GM04503 (cell line): ENCODE measurements at places on chromosomes 5 and 9.

GRCh38 chr5:172141949-172142319 lies 46.1 kb downstream of the STK10 start:
- no peak for DNase-seq

- peak; percentile 69 for DNase-seq
Observed at GRCh38 chr5:168793841-168794837, 215.0 kb upstream of the PANK3 start.

GRCh38 chr5:163893281-163893680 lies 387.9 kb downstream of the MAT2B start:
- no peak for DNase-seq

DNA sequence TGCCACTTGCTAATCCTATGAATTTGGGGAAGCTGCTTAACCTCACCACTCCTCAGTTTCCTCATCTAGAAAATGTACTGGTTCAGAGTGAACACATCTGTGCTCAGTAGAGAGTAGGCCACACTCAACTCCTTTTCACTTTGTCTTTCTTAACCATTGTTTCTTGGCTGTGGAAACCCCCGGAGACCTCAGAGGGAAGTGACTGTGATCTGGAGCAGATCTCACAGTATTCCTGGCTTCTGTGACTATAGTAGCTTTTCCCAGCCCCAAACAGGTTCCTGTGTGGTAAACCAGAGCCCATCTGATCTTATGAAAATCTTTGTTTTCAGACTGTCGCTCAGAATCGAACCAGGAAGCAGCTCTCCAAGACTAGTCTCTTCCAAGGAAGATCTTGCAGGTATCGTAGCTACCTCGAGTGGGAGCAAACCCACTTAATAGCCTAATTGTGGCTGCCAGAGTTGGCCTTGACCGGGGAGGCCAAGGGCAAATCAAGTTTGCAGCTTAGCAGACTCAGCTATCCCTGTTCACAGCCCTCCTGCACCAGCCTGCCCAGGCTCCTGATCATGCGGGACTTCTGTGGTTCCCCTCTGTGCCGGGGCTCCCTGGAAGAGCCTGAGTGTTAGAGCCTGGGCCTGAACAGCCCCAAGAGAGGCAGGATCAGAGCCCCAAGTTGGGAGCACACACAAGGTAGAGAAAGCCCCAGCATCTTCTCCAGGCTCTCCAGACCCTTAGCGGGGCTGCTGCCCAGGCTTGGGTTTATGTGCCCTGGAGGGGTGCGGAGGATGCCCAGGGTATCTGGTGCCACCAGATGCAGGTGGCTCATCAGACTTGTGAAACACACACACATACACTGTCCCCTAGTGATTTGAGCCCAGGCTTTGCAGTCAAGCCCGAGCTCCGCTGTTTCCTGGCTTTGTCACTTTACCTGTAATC lies 52.2 kb upstream of the ANGPTL2 start:
- no peak for DNase-seq

GRCh38 chr9:6633378-6633777 lies 12.2 kb downstream of the GLDC start:
- DNase-seq = no peak

DNA sequence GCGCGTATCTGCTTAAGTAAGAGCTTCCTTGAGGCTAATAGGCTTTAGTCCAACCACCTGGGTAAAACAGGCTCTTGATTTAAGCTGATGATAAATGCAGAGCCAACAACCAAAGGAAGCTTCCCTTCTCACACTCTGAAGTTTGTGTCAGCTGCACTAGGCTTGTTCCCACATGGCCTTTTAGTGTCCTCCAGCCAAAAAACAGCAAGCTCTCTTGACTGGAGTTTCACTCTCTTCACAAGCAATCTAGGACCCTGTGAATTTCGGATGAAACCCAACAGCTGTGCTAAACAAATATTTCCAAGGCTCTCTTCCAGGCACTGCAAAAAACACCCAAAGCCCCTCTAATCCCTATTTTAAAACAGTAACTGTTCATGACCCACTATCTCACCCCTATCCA lies 63.9 kb downstream of the SAXO1 start:
- DNase-seq = no peak

- no peak for DNase-seq
Observed at GRCh38 chr9:94779693-94780290, 53.3 kb downstream of the AOPEP start.

DNA sequence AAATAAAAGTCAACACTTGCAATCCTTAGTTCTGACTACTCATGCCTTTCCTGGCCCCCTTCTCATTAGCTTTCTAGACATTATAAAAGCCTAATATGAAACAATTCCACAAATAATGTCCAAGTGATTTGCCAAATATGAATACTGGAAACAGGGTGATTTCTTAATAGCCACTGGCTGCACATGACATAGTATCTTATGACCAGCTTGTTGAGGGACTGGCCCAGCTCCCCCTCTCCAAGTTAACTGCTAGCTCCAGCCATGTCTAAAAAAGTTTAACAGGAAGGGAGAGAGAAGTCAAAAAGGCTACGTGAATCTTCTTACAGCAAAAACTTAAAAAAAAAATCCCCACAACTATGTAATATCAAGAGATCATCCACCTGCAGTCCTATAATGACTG lies 1.5 kb downstream of the CERT1 start:
- DNase-seq = no peak

DNA sequence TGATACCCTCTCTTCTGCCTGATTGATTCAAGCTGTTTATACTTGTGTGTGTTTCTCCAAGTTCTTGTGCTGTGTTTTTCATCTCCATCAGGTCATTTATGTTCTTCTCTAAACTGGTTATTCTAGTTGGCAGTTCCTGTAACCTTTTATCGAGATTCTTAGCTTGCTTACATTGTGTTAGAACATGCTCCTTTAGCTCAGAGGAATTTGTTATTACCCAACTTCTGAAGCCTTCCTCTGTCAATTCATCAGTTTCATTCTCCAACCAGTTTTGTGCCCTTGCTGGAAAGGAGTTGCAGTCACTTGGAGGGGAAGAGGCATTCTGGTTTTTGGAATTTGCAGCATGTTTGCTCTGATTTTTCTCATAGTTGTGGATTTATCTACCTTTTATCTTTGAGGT lies 126.2 kb upstream of the FTMT start:
- no peak for DNase-seq

DNA sequence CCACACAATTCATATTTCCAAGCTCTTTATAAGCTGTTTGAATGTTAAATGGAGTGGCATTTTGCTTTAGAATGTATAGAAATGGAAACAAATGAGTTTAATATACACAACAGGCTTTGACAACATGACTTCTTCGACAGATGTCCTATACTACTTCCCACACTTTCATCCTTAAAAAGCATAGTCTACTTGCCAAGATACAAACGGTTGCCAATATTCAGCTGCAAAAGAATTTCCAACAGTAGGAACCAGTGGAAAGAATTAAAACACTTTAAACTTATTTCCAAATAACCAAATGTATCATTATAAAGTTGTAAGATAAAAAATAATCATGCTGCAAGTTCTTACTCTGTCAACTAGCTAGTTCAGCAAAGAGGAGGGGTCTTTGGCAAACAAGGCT lies 456.4 kb downstream of the PDE4D start:
- DNase-seq = no peak

DNA sequence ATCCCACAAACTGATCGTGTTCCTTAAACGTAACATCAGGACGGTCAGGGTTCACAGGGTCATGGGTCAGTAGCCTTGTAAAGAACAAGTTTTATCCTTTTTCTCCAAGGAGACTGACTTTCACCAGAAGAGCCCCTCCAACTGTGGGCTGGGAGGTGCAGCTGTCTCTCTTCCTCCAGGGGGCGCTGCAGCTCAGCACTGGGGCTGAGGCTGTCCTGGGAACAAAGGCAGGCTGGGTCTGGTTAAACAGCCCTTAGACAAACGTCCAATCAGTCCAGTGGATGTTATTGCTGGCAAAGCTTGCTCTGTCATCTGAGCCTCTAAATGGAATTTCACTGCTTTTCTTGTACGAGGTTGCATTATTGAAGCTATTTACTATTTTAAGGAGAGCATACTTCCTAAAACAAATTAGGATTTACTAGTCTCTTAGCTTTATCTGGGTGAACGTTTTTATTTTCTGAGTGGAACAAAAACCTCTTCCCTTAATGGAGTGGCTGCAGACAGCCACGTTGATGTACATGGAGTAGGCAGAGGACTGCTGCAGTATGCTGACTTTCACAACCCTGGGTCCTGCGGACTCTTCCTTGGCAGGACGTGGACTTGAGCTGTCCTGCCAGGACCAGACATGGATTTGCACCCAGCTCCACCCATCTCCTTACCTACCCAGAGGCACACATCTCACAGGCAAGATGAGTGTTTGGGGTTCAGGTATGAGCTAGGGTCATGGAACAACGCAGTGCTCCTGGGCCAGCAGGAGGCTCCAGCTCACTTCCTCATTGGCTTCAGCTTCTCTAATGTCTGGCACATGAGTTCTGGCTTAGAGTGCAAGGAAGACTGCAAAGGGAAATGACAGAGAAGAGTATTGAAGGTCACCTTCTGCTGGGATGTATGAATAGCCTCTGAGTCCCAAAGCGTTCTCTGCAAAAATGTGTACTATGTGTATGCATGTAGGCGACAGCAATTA lies 7.8 kb downstream of the EXOSC2 start:
- no peak for DNase-seq

- DNase-seq = no peak
Observed at GRCh38 chr5:128796506-128796905, 168.8 kb upstream of the SLC27A6 start.

GRCh38 chr5:6142353-6142752 lies 236.0 kb downstream of the MED10 start:
- no peak for DNase-seq

DNA sequence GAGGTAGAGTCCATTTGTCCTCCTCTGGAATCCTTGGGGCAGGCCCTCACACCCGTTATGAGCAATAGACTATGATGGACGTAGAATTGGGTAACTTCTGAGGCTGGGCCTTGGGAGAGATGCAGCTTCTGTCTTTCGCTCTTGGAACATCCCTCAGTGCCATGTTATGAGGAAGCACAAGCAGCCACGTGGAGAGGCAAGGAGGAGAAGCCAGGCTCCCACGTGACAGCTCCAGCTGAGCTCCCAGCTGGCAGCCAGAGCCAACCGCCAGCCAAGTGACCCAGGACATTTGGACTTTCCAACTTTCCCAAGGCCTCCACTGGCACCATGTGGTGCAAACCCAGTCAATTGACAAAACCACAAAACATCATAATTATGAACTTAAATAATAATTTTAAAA lies 43.0 kb upstream of the BOD1 start:
- no peak for DNase-seq
